ENCODE measurements at places on chromosomes 2 and 18. TPM values are rescaled to one million over a fixed set of nuclear protein-coding genes. Genes with fewer than 3 reads are reported as not detected.

The KANSL1L gene
- total RNA-seq: 21.9 TPM

The GPBAR1 gene
- not detected for total RNA-seq

The CHRNG gene
- total RNA-seq: 35.5 TPM

The CAPN13 gene
- not detected for total RNA-seq

The NEU4 gene
- total RNA-seq: 119 TPM

The FBXO36 gene
- total RNA-seq: 0.64 TPM

The METTL5 gene
- 24.8 TPM for total RNA-seq

The IL36G gene
- total RNA-seq: not detected

The SCTR gene
- not detected for total RNA-seq

The TNFAIP6 gene
- 2.4 TPM for total RNA-seq

The FHL2 gene
- total RNA-seq: 31.8 TPM

The GPAT2 gene
- 4.7 TPM for total RNA-seq

The NCKAP5 gene
- 0.03 TPM for total RNA-seq

The DUSP2 gene
- total RNA-seq: 2.3 TPM

The SMARCAL1 gene
- total RNA-seq: 20.7 TPM

The ZNF407 gene
- 11.4 TPM for total RNA-seq

The TLX2 gene
- not detected for total RNA-seq

The IRS1 gene
- total RNA-seq: 7.3 TPM

The DCDC2C gene
- total RNA-seq: not detected

The STPG4 gene
- 0.33 TPM for total RNA-seq

The SKOR2 gene
- total RNA-seq: not detected

The LOXHD1 gene
- total RNA-seq: not detected

The NUP35 gene
- total RNA-seq: 3.6 TPM

The FOXI3 gene
- not detected for total RNA-seq

The POTEJ gene
- total RNA-seq: not detected

The CNNM3 gene
- 7.5 TPM for total RNA-seq

The AFG3L2 gene
- total RNA-seq: 124 TPM

The TFCP2L1 gene
- total RNA-seq: 2.2 TPM

The IL36RN gene
- not detected for total RNA-seq

The DSC3 gene
- 0.04 TPM for total RNA-seq

The SDC1 gene
- total RNA-seq: 1.2 TPM

The TSN gene
- total RNA-seq: 31.8 TPM

The FRZB gene
- 4.9 TPM for total RNA-seq

The HOXD13 gene
- not detected for total RNA-seq

The POTEE gene
- not detected for total RNA-seq

The CCDC150 gene
- total RNA-seq: not detected

The CROCC2 gene
- total RNA-seq: not detected

The AMER3 gene
- not detected for total RNA-seq

The KCNG2 gene
- total RNA-seq: not detected

The BOLL gene
- total RNA-seq: 2.7 TPM

The CD8B gene
- total RNA-seq: 0.23 TPM

The KCNS3 gene
- total RNA-seq: 37.8 TPM

The KIAA2012 gene
- not detected for total RNA-seq

The IL36B gene
- not detected for total RNA-seq

The SLC14A1 gene
- 7.6 TPM for total RNA-seq

The UGT1A1 gene
- total RNA-seq: not detected

The CELF4 gene
- not detected for total RNA-seq

The CYS1 gene
- total RNA-seq: not detected
